Calu3 (cell line): ENCODE measurements at places on chromosomes 13 and 19. TPM values are rescaled to one million over a fixed set of nuclear protein-coding genes. Genes with fewer than 3 reads are reported as not detected.

The TNNI3 gene
- 1.3 and 2.5 TPM in 2 replicates for total RNA-seq

DNA sequence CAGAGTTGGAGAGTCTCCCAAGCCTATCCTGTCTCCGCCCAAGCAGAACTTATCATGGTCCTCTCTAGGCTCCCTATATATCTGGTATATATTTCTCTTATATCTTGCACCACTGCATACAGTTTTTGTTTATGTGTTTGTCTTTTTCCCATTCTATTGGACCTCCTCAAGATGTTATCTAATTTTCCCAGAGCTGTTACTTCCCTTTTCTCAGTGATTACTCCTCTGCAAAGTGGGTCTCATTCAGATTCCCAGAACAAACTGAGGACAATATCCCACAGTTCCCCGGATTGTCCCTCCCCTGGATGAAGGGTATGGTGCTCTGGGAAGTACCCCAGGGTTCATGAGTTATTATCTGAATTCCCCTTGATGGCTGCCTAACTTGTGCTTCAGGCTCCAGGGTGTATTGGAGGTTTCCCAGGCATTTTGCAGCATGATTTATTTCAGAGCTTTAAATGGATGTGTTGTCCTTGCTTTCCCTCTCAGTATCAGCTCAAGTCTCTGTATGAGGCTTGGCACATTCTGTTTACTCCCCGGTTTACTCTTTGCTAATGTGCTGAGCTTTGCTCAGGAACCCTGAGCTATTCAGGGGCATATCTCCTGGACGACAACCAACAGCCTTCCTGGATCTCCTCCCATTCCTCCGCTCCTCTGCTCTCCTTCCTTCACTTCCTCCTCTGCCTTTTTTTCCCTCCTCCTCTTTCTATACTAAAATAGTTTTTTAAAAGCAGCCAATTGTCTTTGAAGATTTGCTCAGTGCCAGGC is 329.3 kb downstream of the SPRY2 start:
- H3K4me1 ChIP-seq, result peaks cover 10% of the 10 kb centered on the region
- no peak overlapping the region for H3K4me3 ChIP-seq
- no peak overlapping the region for H3K27ac ChIP-seq
- DNase-seq, result no peak
- no peaks in the 10 kb centered on the region for H3K27me3 ChIP-seq

DNA sequence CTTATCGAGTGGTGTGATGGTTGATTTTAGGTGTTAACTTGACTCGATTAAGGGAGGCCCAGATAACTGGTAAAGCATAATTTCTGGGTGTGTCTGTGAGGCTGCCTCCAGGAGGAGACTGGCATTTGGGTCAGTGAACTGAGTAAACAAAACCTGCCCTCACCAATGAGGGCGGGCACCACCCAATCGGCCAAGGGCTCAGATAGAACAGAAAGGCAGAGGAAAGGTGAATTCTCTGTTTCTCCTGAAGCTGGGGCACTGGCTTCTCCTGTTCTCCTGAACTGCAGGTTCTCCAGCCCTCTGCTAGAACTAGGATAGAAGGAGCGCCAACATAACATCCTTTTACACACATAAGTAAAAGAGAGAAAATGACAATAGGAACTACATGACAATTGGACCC is 35.1 kb downstream of the ESD start:
- peaks cover 10% of the 10 kb centered on the region for H3K4me1 ChIP-seq
- no peaks in the 10 kb centered on the region for H3K36me3 ChIP-seq
- H3K27ac ChIP-seq, result no peak overlapping the region
- no peaks in the 10 kb centered on the region for H3K27me3 ChIP-seq

GRCh38 chr19:48719263-48720171 is at the start of gene MAMSTR:
TSS of gene MAMSTR (minus strand) at chr19:48719725. CDS start at chr19:48719031, 694 bp downstream.
- no peak for DNase-seq
- peaks cover 13% of the 10 kb centered on the region for H3K27me3 ChIP-seq
- H3K27ac ChIP-seq, result peak within 1 kb of the TSS; percentile 96
- H3K36me3 ChIP-seq, result peaks cover 35% of the 10 kb centered on the region
- peaks cover 7% of the 10 kb centered on the region for H3K4me1 ChIP-seq

The NLRP7 gene
- not detected in 2 replicates for total RNA-seq

GRCh38 chr13:53198736-53199135 is 170.1 kb downstream of the OLFM4 start:
- H3K27ac ChIP-seq, result no peak overlapping the region
- H3K4me1 ChIP-seq, result no peaks in the 10 kb centered on the region
- H3K27me3 ChIP-seq, result no peaks in the 10 kb centered on the region

The MPND gene
- total RNA-seq, result 15.3 and 21.1 TPM in 2 replicates

The BRSK1 gene
- total RNA-seq, result 3.4 and 3.8 TPM in 2 replicates

The ALOX5AP gene
- total RNA-seq, result not detected in 2 replicates

The ZNF253 gene
- total RNA-seq, result 5.0 and 6.6 TPM in 2 replicates

DNA sequence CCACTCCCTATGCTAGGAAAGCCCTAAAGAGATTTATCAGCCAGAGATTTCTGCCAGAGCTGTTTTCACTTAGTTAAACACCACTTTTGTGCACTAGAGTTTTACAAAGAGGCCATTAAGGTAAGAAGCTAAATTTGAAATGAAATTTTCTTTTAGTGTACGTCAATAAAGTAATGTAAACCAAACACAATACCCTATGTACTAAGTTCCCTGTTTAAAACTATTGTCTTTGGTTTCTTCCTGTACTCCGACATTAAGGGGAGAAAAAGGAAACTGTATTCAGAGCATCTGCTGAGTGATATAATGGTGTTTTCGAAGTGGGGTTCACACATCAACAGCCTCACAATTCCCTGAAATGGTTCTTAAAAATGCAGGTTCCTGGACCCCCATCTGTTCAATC is 40.7 kb upstream of the STARD13 start:
- H3K36me3 ChIP-seq, result no peaks in the 10 kb centered on the region
- no peak for DNase-seq
- H3K27ac ChIP-seq, result no peak overlapping the region
- H3K27me3 ChIP-seq, result no peaks in the 10 kb centered on the region
- no peak overlapping the region for H3K4me3 ChIP-seq
- H3K4me1 ChIP-seq, result no peaks in the 10 kb centered on the region

DNA sequence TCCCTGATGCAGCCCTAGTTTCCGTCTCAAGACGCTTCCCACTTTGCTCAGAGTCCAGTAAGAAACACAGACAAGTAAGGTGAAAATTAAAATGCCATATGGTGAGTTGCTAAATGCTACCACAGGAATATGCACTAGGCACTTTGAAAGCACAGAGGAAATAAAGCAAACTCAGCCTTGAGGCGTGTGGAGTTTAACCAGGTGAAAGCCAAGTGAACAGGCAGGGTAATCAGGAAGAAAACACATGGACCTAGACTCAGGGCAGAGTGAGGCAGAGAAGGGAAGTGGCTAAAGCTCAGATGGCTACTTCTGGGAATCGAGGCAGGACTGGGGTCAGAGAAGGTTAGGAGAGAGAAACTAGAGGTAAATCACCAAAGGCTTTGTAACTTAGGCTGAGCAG is 5.4 kb upstream of the UBL3 start:
- H3K4me3 ChIP-seq, result no peak overlapping the region
- no peaks in the 10 kb centered on the region for H3K27me3 ChIP-seq
- H3K27ac ChIP-seq, result no peak overlapping the region
- H3K36me3 ChIP-seq, result peaks cover 1% of the 10 kb centered on the region
- H3K4me1 ChIP-seq, result no peaks in the 10 kb centered on the region
- no peak for DNase-seq

The ZNF726 gene
- total RNA-seq, result 9.7 and 10.0 TPM in 2 replicates

DNA sequence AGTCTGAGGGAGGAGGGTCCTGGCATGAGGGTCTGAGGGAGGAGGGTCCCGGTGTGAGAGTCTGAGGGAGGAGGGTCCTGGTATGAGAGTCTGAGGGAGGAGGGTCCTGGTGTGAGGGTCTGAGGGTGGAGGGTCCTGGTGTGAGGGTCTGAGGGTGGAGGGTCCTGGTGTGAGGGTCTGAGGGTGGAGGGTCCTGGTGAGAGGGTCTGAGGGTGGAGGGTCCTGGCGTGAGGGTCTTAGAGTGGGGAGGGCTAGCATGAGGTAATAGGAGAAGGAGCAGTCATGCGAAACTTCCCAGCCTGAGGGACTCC is 194.8 kb downstream of the TEX29 start:
- no peak for DNase-seq
- no peak overlapping the region for H3K4me3 ChIP-seq
- H3K36me3 ChIP-seq, result no peaks in the 10 kb centered on the region

DNA sequence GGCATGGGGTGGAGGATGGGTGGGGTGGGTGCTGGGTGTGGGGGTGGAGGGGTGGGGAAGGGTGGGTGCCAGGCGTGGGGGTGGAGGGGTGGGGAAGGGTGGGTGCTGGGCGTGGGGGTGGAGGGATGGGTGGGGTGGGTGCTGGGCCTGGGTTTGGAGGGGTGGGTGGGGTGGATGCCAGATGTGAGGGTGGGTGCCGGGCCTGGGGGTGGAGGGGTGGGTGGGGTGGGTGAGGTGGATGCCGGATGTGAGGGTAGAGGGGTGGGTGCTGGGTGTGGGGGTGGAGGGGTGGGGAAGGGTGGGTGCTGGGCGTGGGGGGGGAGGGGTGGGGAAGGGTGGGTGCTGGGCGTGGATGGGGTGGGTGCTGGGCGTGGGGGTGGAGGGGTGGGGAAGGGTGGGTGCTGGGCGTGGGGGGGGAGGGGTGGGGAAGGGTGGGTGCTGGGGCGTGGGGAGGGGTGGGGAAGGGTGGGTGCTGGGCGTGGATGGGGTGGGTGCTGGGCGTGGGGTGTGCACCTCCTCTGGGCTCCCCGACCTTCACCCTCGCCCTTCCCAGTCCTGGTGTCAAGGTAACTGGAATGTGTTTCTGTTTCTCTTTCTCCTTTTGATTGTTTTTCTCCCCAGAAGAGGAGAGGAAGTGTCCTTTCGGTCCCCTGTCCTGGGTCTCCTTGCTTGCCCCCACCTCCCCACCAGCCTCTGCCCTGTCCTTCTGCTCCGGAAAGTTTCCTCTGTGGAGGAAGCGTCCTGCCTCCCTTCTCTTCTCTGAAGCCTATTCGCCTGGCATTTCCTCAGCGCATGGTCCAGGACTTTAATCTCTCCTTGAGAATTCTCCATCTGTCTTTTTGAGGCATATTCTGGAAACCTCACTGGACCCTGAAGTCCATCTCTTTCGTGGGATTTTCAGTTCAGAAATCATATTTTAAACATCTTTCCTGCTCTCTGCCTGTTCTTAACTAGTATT is 22.9 kb upstream of the CFAP97D2 start:
- no peak overlapping the region for H3K27ac ChIP-seq
- peaks cover 12% of the 10 kb centered on the region for H3K27me3 ChIP-seq
- no peaks in the 10 kb centered on the region for H3K4me1 ChIP-seq
- no peak for DNase-seq
- H3K36me3 ChIP-seq, result no peaks in the 10 kb centered on the region

GRCh38 chr13:99367106-99367616 is 60.0 kb upstream of the GPR183 start:
- no peaks in the 10 kb centered on the region for H3K36me3 ChIP-seq
- H3K4me1 ChIP-seq, result no peaks in the 10 kb centered on the region
- DNase-seq, result no peak

DNA sequence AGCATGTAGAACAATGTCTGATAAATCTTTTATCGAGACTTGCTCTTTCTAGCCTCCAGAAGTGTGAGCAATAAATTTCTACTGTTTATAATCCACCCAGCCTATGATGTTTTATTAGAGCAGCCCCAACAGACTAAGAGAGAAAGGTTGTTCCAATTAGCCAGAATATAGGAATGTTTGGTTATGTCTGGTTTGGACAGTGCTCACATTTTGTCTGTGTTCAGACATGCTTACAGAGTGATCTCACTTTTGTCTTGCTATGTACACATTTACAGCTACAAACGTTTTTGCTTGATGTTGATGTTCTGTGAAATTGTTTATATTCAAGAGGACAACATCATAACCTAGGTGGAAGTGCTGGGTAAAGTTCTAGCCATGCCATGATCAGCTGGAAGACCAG is 18.0 kb upstream of the EVI5L start:
- no peak for DNase-seq
- H3K4me1 ChIP-seq, result no peaks in the 10 kb centered on the region
- no peaks in the 10 kb centered on the region for H3K36me3 ChIP-seq
- no peak overlapping the region for H3K4me3 ChIP-seq
- no peaks in the 10 kb centered on the region for H3K27me3 ChIP-seq
